ENCODE measurements at places on chromosomes 12 and 14.

- no peak for DNase-seq
Observed at GRCh38 chr14:68314642-68315041, 478.2 kb downstream of the ZFP36L1 start.

DNA sequence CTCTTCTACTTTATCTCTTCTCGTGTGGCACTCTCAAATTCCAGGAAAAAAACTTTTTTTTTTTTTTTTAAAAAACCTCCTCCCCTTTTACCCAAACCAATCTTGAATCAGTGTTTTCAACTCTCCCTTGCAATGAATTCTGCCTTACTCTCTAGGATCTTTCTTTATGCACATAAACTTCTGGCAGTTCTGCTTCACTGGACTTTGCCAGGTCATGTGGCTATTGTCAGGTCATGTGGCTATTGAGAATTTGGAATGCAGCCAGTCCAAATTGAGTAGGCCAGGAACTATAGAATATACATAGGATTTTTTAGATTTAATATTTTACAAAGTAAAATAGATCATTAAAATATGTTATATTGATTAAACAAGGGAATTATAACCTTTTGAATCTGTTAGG lies 218.2 kb downstream of the TMTC3 start:
- DNase-seq = no peak

DNA sequence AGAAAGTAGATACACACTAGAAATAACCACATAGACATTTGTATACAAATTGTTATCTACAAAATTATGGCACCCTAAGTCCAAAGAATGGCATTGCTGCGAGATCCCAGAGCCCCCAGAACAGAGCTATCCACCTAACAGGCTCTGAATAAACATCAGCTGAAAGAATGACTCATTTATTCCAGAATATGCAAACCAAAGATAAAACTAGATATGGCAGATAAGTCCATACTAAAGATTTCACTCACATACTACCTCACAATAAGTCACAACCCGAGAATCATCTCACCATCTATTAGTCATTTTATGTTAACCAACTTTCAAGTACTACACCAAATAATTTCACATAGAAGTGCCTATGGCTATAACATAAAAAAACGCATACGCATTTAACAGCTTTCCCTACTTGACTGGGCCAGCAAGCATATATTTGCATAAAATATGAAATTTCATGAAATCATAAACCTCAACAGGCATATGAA lies 5.6 kb downstream of the CNIH1 start:
- no peak for DNase-seq

GRCh38 chr12:6959805-6960592 lies 8.8 kb downstream of the PTPN6 start:
- DNase-seq = no peak

DNA sequence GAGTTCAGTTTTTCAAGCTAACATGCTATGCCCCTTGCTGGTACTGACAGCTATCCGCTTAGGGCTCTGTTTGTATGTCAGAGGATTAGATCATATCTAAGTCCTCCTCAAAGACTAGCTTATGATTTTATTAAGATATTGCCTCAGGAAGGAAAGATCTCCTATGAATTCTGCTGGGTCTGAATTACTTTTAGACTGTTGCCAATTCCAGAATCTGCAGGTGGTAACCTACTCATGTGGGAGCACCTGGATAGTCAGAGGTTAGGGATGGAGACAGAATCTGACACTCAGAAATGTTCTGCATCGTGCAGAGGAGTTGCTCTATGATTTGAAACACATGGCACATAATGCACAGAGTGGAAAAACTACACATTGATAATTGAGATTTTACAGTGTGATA lies 843.4 kb downstream of the SLC6A15 start:
- no peak for DNase-seq

GRCh38 chr12:38662829-38663228 lies 242.6 kb downstream of the CPNE8 start:
- DNase-seq = no peak

GRCh38 chr14:73264080-73264884 lies 27.0 kb downstream of the PAPLN start:
- no peak for DNase-seq

GRCh38 chr14:70354204-70354603 lies 5.3 kb downstream of the COX16 start:
- DNase-seq = no peak

GRCh38 chr12:122841544-122842321 lies 6.5 kb downstream of the HIP1R start:
- no peak for DNase-seq

DNA sequence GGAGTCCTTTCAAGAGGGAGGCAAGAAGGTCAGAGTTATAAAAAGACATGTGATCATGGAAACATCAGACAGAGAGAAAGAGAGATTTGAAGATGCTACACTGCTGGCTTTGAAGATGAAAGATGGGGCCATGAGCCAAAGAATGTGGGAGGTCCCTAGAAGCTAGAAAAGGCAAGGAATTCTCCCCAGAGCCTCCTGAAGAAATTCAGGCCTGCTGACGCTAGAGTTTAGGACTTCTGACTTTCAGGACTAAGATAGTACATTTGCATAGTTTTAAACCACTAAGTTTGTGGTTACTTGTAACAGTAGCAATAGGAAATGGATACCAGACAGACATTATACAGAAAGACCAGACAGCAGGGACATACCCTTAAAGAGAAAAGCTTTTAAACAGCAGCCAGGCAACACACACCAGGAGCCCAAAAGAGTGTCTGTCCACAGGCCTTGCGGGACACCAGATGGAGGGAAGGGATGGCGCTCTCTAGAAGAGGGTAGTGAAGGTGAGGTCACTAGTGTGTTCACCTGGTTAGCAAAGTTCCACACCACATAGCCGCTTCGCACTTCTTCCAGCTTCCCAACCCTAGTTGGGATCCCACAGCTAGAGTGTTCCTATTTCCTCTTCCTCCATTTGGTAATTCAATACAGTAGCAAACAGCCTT lies 29.7 kb upstream of the CEBPE start:
- no peak for DNase-seq

- no peak for DNase-seq
Observed at GRCh38 chr12:91722072-91722471, 423.6 kb downstream of the BTG1 start.

All from thoracic aorta (tissue), 2 donors.